ENCODE measurements at places on chromosomes 7 and 10.

- no peaks in the 10 kb centered on the region for H3K27me3 ChIP-seq
- H3K4me1 ChIP-seq, result peaks cover 11% of the 10 kb centered on the region
- DNase-seq, result no peak
- H3K4me3 ChIP-seq, result no peak overlapping the region
- H3K36me3 ChIP-seq, result no peaks in the 10 kb centered on the region
- no peak overlapping the region for H3K27ac ChIP-seq
Observed at GRCh38 chr7:68623030-68623429, 975.2 kb upstream of the AUTS2 start.

DNA sequence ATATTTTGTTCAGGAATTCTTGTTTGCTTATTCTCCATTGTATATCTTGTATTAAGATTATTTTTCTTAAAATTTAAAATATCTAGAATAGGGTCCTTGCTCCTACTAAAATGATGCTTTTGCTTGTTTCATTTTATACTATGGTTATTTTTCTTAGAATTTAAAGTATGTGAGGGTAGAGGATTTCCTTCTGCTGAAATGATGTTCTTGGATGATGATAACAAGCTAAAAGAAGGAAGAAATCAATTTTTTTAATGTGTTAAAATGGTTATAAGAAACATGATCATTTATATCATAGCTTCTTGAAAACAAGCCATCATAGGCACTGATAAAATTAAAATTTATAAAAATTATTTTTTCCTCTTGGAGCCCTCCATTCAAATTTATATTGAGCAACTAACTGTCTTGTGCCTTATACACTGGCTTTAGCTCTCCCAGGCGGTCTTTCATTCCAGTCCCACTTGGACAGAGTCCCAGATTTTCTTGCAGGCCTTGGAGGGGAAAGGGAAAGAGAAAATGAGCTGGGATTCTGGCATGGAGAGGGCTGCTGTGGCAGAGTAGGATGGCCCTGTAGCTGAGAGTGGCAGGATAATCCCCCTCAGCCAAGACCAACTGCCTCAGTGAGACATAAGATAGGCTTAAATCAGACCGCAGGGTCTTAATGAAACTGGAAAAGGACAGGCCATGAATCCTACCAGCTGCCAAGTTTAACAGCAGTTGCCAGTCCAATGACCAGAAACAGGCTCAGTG, 60.2 kb downstream of the DNAJB9 start:
- no peaks in the 10 kb centered on the region for H3K36me3 ChIP-seq
- H3K27me3 ChIP-seq, result peaks cover 3% of the 10 kb centered on the region
- no peak overlapping the region for H3K27ac ChIP-seq
- H3K4me1 ChIP-seq, result peaks cover 2% of the 10 kb centered on the region
- no peak for DNase-seq
- H3K4me3 ChIP-seq, result no peak overlapping the region

GRCh38 chr7:34780546-34780945, 122.5 kb downstream of the NPSR1 start:
- H3K36me3 ChIP-seq, result no peaks in the 10 kb centered on the region
- no peak for DNase-seq
- no peak overlapping the region for H3K27ac ChIP-seq
- H3K27me3 ChIP-seq, result no peaks in the 10 kb centered on the region
- no peak overlapping the region for H3K4me3 ChIP-seq

DNA sequence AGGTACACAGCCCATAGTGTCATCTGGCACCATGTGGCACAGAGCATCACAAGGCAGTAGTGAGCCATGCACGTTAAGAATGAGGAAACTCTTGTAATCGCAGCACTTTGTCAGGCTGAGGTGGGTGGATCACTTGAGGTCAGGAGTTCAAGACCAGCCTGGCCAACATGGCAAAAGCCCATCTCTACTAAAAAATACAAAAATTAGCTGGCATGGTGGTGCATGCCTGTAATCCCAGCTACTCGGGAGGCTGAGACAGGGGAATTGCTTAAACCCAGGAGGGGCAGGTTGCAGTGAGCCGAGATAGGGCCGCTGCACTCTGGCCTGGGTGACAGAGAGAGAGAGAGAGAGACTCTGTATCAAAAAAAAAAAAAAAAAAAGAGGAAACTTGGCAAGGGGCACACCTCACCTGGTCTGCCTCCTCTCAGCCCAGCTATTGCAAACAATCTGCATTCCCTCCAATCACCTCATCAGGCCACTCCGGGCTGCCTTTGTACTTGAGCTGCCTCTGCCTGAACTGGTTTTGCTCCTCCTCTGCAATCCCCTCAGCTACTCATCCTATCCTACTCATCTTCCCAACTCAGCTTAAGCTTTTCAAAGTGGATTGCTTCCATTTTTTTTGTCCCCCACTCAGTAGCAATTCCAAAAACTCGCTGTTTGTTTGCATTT, 46.0 kb upstream of the OPTN start:
- no peaks in the 10 kb centered on the region for H3K4me1 ChIP-seq
- peaks cover 5% of the 10 kb centered on the region for H3K27me3 ChIP-seq
- no peaks in the 10 kb centered on the region for H3K36me3 ChIP-seq
- DNase-seq, result no peak
- H3K27ac ChIP-seq, result no peak overlapping the region

DNA sequence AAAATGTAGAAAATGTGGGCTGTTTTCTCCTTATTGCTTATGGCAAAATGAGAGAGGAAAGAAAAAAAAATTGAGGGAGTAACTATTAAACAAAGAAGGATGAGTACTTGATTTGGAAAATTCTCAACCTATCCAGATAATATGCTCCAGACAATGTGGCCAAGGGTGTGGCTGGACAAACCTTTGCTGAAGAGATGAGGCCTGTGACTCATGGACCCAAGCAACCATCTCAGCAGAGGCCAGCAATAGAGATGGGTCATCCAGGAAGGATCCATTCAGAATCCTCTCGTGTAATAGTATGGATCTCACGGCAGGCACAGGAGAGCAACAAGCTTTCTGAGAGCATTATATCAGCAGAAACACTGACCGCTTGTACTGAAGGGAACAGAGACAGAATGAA, 120.3 kb upstream of the CELF2 start:
- H3K4me1 ChIP-seq, result no peaks in the 10 kb centered on the region
- H3K27me3 ChIP-seq, result peaks cover 49% of the 10 kb centered on the region
- H3K4me3 ChIP-seq, result no peak overlapping the region

GRCh38 chr7:70037171-70037933, 439.1 kb downstream of the AUTS2 start:
- H3K4me3 ChIP-seq, result no peak overlapping the region
- no peaks in the 10 kb centered on the region for H3K36me3 ChIP-seq
- peaks cover 37% of the 10 kb centered on the region for H3K4me1 ChIP-seq
- H3K27ac ChIP-seq, result no peak overlapping the region
- DNase-seq, result no peak

DNA sequence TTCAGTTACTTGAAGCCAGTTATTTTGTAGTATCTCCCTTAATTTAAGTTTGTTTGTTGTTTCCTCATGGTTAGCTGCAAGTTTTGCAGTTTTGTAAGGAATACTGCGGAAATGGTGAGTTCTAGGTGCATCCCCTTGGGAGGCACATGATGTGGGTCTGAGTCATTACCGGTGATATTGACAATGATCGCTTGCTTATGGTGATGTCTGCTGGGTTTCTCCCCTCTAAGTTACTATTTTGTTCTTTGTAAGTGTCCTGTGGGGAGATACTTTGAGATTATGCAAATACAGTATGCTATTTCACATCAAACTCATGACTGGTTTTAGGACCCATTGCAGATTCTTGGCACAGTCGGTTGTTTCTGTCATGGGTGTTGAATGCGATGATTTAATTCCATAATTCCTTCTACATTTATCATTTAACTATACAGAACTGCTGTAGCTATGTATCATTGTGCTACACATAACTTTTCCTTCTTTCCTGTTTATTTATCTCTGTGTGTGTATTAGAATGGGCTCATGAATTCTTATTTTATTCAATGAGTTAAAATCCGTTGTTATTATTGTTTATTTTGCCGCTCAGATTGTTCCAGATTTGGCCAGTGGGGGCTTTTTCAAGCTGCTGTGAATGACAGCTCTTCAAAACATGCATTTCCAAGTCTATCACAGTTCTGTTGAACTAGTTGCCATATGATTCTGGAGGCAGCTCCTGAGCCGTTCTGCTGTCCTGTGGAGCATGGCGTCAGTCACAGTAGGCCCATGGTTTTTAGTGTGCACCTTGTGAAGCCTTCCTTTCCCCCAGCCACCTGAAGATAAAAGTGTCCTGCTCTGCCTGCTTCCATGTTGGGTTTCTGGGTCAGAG, 18.4 kb downstream of the TSPAN14 start:
- peak overlapping the region; percentile 66 for H3K27ac ChIP-seq
- H3K27me3 ChIP-seq, result no peaks in the 10 kb centered on the region
- peaks cover 51% of the 10 kb centered on the region for H3K4me1 ChIP-seq
- peaks cover 12% of the 10 kb centered on the region for H3K36me3 ChIP-seq
- no peak overlapping the region for H3K4me3 ChIP-seq

GRCh38 chr10:91566115-91566514, 66.8 kb downstream of the PPP1R3C start:
- H3K4me1 ChIP-seq, result peaks cover 10% of the 10 kb centered on the region
- no peak for DNase-seq
- H3K36me3 ChIP-seq, result no peaks in the 10 kb centered on the region
- H3K27ac ChIP-seq, result no peak overlapping the region
- no peaks in the 10 kb centered on the region for H3K27me3 ChIP-seq

GRCh38 chr10:57579926-57580325, 687.8 kb downstream of the IPMK start:
- no peak overlapping the region for H3K27ac ChIP-seq
- no peak overlapping the region for H3K4me3 ChIP-seq
- no peaks in the 10 kb centered on the region for H3K27me3 ChIP-seq
- H3K4me1 ChIP-seq, result peaks cover 3% of the 10 kb centered on the region

GRCh38 chr7:10238641-10239040, 735.0 kb upstream of the PHF14 start:
- H3K27ac ChIP-seq, result no peak overlapping the region
- no peak overlapping the region for H3K4me3 ChIP-seq
- no peaks in the 10 kb centered on the region for H3K27me3 ChIP-seq
- no peaks in the 10 kb centered on the region for H3K36me3 ChIP-seq

GRCh38 chr7:81207801-81208200, 288.9 kb upstream of the SEMA3C start:
- H3K4me1 ChIP-seq, result peaks cover 53% of the 10 kb centered on the region
- H3K4me3 ChIP-seq, result no peak overlapping the region
- peak overlapping the region; percentile 52 for H3K27ac ChIP-seq
- H3K27me3 ChIP-seq, result no peaks in the 10 kb centered on the region

GRCh38 chr7:64888901-64889685, 14.0 kb upstream of the ZNF273 start:
- no peak overlapping the region for H3K27ac ChIP-seq
- H3K27me3 ChIP-seq, result peaks cover 79% of the 10 kb centered on the region
- no peaks in the 10 kb centered on the region for H3K36me3 ChIP-seq
- peak; percentile 48 for DNase-seq
- H3K4me1 ChIP-seq, result peaks cover 9% of the 10 kb centered on the region

GRCh38 chr7:23120106-23120505, 14.5 kb downstream of the KLHL7 start:
- H3K4me3 ChIP-seq, result no peak overlapping the region
- no peaks in the 10 kb centered on the region for H3K27me3 ChIP-seq
- peaks cover 15% of the 10 kb centered on the region for H3K36me3 ChIP-seq
- H3K27ac ChIP-seq, result no peak overlapping the region

DNA sequence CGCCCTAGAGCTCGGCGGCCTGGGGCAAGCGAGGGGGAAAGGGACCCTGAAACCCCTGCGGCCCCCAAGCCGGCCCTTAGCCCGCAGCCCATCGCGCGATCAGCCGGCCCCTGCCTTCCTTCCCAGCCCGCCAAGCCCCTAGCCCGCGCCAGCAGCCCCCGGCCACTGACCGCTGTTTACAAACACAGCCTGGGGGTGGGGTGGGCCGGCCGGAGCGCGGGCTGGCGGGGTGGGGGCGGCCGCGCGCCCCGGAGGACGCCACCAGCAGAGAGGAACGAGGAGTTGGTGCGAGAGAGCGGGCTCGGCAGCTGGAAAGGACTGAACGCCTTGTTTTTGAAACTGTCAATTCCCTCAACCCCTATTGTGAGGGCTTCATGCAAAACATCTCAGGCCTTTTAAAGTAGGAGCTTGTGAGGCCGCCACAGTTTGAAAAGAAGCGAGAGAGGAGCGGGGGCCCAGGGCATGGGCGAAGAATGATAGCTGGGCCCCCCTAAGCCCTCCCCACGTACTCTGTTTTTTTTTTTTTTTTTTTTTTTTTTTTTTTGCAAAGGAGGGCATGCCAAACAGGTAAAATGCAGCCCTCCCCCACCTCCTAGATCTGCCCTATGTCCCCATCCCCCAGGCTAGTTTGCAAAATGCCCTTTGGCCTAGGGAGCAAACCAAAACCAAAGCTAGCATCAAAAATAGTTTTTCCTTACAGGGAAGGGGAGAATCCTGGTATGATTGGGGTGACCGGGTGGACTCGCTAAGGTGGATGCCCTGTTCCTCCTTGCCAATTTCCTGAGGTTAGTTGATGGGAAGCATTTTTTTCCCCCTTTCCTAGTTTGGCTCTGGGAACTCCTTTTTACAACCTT, 15.0 kb downstream of the SKIDA1 start:
- H3K4me3 ChIP-seq, result peak overlapping the region; percentile 62
- DNase-seq, result no peak
- H3K4me1 ChIP-seq, result peaks cover 83% of the 10 kb centered on the region

DNA sequence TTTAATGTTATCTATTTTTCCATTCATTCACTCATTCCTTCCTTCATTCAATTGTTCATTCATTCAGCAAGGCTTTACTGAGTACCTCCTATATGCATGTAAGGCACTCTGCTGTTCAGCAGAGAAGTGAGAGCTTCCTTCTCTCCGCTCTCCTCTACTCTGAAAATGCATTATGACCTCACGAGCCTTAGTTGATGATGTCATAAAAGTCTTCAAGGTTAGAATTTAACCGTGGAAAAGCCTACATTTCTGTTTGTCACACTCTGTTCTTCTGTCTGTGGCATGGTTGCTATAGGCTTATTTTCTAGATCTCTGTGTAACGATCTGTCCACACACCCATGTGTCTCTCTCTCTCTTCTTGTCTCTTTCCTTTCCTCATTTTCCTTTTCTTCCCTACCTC, 17.1 kb downstream of the ODAD2 start:
- H3K36me3 ChIP-seq, result no peaks in the 10 kb centered on the region
- no peak overlapping the region for H3K4me3 ChIP-seq
- DNase-seq, result no peak

DNA sequence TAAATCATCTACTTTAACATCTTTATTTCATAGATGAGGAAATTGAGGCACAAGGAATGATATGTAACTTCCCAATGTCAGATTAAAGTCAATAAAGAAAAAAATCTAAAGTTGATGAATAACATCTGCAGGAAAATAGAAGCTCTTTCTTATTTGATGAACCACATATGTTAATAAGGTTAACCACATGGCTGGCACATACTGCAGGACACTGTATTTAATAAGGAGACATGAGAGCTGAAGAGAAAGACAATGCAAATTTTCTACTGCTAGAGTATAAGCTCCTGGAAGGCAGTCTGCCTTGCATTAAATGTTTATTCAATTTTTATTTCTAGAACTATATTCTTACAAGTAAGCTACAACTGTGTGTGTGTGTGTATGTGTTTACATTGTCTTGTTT, 4.4 kb downstream of the RAB11FIP2 start:
- no peak overlapping the region for H3K4me3 ChIP-seq
- H3K36me3 ChIP-seq, result no peaks in the 10 kb centered on the region
- no peak overlapping the region for H3K27ac ChIP-seq
- no peak for DNase-seq
- peaks cover 57% of the 10 kb centered on the region for H3K4me1 ChIP-seq
